ENCODE measurements at places on chromosomes 13 and 19. TPM values are rescaled to one million over a fixed set of nuclear protein-coding genes. Genes with fewer than 3 reads are reported as not detected.

ZNF808 gene
- total RNA-seq: 22.6 TPM

LYPD3 gene
- total RNA-seq: 3.0 TPM

NOP53 gene
- total RNA-seq: 266 TPM

ADM5 gene
- 7.2 TPM for total RNA-seq

CD33 gene
- 14.3 TPM for total RNA-seq

CEACAM5 gene
- not detected for total RNA-seq

COX6B2 gene
- 1.8 TPM for total RNA-seq

GPR12 gene
- not detected for total RNA-seq

WDR62 gene
- total RNA-seq: 22.5 TPM

PDCD2L gene
- total RNA-seq: 36.7 TPM

GPR4 gene
- not detected for total RNA-seq

DNA sequence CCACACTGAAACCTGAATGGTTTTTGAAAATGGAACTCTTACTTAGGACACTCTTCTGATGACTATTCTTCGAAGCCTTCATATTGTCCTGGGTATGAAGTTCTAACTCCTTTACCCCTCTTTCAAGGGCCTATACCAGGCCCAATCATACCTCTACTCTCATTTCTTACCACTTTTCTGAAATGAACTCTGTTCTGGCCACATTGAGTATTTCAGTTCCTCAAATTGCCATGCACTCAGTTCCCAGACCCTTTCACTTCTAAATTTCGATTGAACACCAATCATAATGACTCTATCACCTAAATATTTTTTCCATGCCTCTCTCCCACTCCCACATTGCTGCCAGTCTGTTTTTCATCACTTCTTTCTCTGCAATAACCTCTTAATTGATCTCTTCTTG lies 53.7 kb downstream of the LACC1 start:
- peaks cover 8% of the 10 kb centered on the region for H3K27me3 ChIP-seq
- H3K4me3 ChIP-seq: no peak overlapping the region
- H3K27ac ChIP-seq: no peak overlapping the region
- DNase-seq: no peak
- H3K36me3 ChIP-seq: no peaks in the 10 kb centered on the region

- no peaks in the 10 kb centered on the region for H3K36me3 ChIP-seq
- no peak overlapping the region for H3K4me3 ChIP-seq
- DNase-seq: no peak
These were observed 51.6 kb upstream of the URI1 start for GRCh38 chr19:29890392-29890791.

GRCh38 chr19:1183543-1184172 lies 9.6 kb upstream of the SBNO2 start:
- H3K27me3 ChIP-seq: peaks cover 3% of the 10 kb centered on the region
- H3K4me3 ChIP-seq: no peak overlapping the region
- peaks cover 6% of the 10 kb centered on the region for H3K4me1 ChIP-seq

DNA sequence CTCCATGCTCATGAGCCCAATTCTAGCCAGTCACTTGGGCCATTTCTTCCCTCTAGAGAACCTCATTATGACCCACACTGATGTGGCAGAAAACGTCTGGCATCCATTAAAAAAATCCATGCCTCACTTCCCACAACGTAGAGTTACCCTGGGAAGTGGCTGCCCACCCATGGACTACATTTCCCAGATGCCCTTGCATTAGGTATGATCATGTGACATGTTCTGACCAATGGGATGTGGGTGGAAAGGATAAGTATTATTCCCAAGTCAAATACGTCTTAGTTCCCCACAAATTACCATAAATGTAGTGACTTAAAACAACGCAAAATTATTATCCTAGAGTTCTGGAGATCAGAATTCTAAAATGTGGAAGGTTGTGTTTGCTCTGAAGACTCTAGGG lies 47.9 kb upstream of the ZNRF4 start:
- no peak overlapping the region for H3K4me3 ChIP-seq
- H3K36me3 ChIP-seq: no peaks in the 10 kb centered on the region
- H3K27me3 ChIP-seq: no peaks in the 10 kb centered on the region
- H3K27ac ChIP-seq: no peak overlapping the region

DNA sequence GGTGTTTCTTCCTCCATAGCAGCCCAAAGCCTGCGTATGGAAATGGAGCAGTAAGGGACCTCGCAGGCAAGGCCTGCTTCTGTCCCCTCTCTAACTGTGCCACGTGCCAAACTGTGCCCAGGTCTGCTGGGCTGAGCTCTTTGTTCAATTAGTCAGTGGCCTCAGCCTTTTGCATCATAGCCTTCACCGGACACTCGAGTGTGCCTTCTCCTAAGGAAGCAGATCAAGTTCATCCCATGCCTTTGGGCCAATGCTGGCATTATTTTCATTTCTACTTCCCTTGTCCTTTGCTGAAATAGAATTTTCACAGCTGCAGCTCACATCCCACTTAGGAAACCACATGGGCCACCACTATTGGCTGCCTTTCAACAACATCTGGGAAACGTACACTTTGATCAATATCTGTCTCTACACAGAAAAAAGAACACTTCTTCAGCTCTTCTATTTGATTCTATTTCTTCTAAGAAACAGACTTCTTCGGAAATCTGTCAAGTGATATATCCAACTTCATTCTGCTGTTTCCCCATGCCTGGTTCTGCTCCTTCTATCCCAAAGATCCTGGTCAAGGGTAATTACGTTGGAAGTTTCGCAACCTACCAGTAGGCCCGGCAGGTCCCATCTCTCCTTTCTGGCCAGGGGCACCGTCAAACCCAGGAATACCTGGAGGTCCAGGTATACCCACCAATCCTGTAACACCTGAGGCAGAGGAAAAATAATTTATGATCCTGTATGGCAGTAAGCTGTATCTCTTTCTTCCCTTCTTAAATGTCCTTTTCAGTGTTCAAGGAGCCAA lies 143.9 kb downstream of the COL4A1 start:
- H3K27me3 ChIP-seq: peaks cover 6% of the 10 kb centered on the region
- no peak for DNase-seq
- H3K4me3 ChIP-seq: no peak overlapping the region
- H3K4me1 ChIP-seq: no peaks in the 10 kb centered on the region
- H3K36me3 ChIP-seq: no peaks in the 10 kb centered on the region
- H3K27ac ChIP-seq: no peak overlapping the region

DNA sequence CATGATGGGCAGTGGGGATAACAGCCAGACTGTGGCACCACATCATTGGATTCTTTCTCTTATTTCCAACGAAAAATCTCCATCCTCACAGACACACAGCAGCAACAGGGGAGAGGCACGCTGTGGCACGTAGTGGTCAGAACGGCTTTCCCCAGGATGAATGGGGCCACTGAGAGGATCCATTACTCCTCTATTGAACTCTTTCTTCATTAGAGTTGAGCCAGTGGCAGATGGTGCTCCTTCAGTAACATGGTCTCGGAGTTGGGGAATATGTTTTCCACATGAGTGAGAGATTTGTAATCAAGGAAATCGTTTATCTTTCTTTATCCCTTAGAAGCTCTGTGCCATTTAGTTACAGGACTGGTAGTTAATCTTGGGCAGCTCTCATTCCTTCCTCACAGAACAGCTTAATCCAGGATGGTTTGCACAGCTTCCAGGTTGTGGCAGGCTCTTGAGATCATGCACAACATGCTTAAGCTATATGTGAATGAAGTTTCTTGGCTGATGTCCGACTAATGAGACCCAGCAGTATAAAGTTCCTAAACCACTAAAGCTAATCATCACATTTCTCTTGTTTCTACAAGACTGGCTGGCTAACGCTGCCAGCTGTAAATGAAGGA lies 180.5 kb upstream of the SLC10A2 start:
- no peak overlapping the region for H3K27ac ChIP-seq
- no peaks in the 10 kb centered on the region for H3K36me3 ChIP-seq
- H3K27me3 ChIP-seq: no peaks in the 10 kb centered on the region
- H3K4me1 ChIP-seq: no peaks in the 10 kb centered on the region
- H3K4me3 ChIP-seq: no peak overlapping the region
- no peak for DNase-seq

DNA sequence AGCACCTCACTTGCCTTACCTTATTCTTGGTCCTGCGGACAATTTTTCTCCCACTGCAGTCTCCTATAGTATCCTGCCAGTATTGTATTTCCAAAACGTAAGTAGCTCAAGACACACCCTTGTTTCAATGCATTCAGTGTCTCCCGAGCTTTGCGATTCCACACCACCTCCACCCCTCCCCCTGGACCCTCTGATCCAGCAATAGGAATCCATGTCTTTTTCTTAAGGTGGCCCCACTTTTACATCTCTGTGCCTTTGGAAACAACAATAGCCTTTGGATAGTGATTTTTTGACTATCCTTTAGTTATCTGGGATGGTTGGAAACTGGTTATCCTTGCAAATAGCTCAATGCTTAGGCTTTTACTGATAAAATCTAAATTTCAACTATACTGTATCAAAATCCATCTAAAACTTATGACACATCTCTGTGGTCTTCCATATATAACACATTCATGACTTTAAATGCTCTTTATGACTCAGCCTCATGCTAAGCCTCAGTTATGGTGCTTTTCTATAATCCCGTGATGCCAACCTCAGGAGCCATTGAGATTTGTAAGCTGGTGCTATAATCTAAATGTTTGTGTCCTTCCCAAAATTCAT lies 27.1 kb downstream of the FAM216B start:
- no peak overlapping the region for H3K4me3 ChIP-seq
- H3K4me1 ChIP-seq: peaks cover 10% of the 10 kb centered on the region
- H3K27ac ChIP-seq: no peak overlapping the region
- no peaks in the 10 kb centered on the region for H3K36me3 ChIP-seq
- no peak for DNase-seq

- DNase-seq: no peak
- no peaks in the 10 kb centered on the region for H3K36me3 ChIP-seq
- H3K4me1 ChIP-seq: peaks cover 1% of the 10 kb centered on the region
- H3K27ac ChIP-seq: no peak overlapping the region
These were observed 1.5 kb downstream of the IFNL4 start for GRCh38 chr19:39246951-39247669.

GRCh38 chr13:72651144-72651543 lies 76.3 kb downstream of the MZT1 start:
- no peak for DNase-seq
- H3K4me3 ChIP-seq: no peak overlapping the region
- H3K36me3 ChIP-seq: no peaks in the 10 kb centered on the region
- no peaks in the 10 kb centered on the region for H3K4me1 ChIP-seq
- peaks cover 14% of the 10 kb centered on the region for H3K27me3 ChIP-seq
- no peak overlapping the region for H3K27ac ChIP-seq

GRCh38 chr13:100636004-100636403 lies 38.6 kb downstream of the TMTC4 start:
- DNase-seq: no peak
- no peak overlapping the region for H3K27ac ChIP-seq
- peaks cover 36% of the 10 kb centered on the region for H3K36me3 ChIP-seq
- no peaks in the 10 kb centered on the region for H3K27me3 ChIP-seq

DNA sequence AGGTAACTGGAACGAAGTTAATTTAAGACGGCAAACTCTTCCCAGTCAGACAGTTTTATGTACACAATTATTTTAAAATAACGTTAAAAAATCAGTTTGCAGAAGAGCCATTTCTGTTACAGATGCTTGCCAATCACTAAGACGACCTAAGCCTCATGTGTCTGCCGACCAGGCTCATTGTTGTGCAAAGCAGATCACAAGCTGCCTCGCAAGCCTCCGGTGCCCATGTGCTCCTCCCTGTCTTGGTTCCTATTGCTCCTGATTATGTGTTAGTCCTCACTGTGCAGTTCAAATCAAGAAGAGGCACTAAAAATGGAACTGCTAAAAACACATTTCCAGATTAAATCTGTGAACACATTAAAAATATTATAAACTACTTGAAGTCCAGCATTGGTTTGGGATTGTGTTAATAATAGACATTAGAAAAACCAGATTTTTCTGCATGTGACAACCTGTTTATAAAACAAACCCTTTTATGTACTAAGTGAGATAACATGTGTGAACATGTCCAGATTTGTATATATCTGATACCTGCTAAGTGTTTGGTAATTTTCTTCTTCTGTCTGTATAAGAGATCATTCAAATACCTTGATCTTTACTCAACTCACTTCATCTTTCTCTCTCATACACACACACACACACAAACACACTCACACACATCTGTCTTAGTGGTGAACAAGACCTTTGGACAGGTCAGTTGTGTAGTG lies 81.9 kb upstream of the SLC15A1 start:
- no peaks in the 10 kb centered on the region for H3K4me1 ChIP-seq
- DNase-seq: no peak
- H3K27me3 ChIP-seq: no peaks in the 10 kb centered on the region
- H3K27ac ChIP-seq: no peak overlapping the region

GRCh38 chr19:14786421-14786851 lies 8.1 kb upstream of the ADGRE2 start:
- no peaks in the 10 kb centered on the region for H3K36me3 ChIP-seq
- H3K4me1 ChIP-seq: peaks cover 18% of the 10 kb centered on the region
- no peak for DNase-seq
- no peak overlapping the region for H3K4me3 ChIP-seq
- H3K27ac ChIP-seq: no peak overlapping the region

DNA sequence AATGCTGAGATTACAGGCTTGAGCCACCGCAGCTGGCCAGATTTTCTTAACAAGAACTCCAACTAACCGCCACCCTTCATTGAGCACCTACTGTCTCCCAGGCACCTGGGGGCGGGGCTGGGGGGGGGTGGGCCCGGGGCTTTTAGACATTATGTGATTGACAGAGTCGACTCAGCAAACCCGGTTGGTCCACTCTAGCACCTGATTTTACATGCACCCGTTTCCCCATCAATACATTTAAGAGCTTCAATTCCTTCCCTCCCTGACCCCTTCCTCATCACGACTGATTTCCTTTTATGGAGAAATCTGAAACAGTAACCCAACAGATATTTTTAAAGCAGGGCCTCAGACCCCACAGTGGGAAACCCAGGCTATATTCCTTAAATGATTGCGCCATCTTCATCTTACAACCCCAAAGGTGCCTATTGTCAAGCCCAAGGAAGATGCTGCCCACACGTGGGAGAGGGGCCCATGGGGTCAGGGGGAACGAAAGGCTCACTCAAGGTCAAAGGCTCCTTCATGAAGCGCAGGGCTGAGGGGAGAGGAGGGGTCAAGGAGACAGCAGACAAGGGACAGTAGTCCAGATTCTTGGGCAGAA lies 1.8 kb downstream of the INSR start:
- no peak overlapping the region for H3K27ac ChIP-seq
- peaks cover 3% of the 10 kb centered on the region for H3K4me1 ChIP-seq
- H3K27me3 ChIP-seq: peaks cover 31% of the 10 kb centered on the region
- H3K36me3 ChIP-seq: no peaks in the 10 kb centered on the region
- no peak overlapping the region for H3K4me3 ChIP-seq
